DMS79 treated with DMSO at 0.1 percent for 48 hours (cell line): ENCODE measurements at places on chromosomes 12 and 14.
A peak's percentile ranks its signal among the peaks of the same experiment; 100 is the strongest.

GRCh38 chr12:43728117-43728516, 30.5 kb downstream of the PUS7L start:
- no peak for DNase-seq

- DNase-seq = no peak
Measured at GRCh38 chr14:21933681-21934080, 260.1 kb upstream of the OR4E1 start.

DNA sequence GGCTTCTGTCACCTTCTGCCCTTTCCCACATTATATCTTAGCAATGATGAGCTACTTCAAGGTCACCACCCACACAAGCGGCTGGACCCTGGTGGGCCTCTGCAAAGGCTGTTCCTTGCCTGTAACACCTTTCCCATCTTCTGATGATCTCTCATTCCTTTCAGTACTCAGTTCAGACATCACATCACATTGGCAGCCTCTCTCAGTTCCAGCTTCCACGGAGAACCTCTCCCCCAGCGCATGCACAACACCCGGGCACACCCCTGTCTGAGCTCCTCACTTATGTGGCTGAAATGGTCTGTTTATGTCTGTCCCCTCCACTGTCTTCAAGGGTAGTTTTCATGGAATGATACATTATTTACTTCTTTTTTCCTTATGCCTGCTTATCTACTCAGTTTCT, 6.5 kb upstream of the NID2 start:
- no peak for DNase-seq

DNA sequence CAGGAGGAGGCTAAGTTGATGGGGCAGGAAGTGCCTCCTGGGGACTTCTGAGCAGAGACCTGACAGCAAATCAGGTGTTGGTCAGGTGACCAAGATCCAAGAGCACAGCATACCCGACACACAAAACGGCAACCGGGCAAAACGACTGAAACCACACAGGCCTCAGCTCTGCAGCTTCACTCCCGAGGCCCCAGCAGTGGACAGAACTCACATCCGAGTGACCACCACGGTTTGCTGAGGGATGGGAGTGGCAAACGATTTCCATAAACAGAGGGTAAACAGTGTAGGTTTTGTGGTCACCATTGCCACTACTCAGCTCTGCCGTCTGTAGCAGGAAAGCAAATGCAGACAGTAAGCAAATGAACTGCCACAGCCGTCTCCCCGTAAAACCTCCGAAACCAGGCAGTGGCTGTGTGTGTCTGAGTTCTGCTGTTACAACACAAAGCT, 14.4 kb downstream of the CHFR start:
- DNase-seq = no peak

DNA sequence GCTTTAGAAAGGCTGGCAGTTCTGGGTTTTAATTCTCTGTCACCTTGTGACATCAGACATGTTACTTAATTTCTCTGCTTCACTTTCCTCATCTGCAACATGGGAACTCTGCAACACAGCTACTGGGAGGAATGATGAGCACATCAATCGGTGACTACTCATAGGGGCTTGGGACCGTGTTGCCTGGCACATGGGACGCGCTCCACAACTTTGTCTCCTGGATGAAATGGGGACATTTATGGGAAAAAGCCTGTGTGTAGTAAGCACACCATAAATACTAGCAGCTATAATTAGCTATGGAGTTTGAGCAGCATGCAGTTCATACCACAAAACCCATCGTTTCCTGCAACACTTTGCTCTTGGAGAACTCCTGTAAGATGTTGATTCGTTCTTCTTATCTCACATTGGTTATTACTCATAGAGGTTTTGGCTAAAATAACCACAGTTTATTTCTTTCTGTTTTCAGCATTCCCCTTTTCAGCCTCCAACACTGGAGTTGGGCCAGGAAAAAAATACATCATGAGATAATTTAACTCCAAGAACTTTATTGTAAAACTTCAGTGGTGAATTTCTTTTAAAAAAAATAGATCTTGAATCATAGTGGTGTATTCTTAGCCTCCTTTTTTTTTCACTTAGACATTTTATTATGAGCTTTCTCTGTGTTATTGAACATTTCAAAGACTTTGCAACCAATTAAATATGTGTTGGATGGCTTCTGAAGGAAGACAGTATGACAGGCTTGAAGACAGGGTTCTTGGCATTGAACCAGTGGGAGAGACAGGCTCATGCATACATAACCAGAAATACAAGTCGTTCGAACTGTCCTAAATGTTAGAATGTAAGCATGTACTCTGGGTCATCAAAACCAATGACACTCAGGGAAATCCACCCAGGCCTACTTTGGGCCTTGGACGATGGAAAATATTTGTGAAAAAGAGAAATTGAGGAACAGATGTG, 72.7 kb downstream of the RIN3 start:
- no peak for DNase-seq

DNA sequence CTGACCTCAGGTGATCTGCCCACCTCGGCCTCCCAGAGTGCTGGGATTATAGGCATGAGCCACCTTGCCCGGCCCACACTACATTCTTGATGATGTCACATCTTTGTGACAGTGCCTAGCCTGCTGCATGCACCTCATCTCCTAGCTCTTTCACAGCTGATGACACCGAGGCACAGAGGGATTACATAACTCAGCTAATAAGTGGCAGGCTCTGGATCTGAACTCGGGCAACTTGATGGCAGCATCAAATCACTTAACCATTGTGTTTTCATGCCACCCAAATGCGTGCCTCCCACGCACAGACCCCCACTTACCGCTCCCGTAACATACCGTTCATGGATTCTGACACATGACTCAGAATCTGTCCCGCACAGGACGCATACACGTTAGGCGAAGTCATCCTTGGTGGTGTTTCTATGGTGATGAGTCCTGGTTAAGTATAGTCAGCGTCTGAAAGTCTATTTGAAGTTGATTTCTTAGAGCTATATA, 7.4 kb downstream of the TMEM120B start:
- DNase-seq = no peak

DNA sequence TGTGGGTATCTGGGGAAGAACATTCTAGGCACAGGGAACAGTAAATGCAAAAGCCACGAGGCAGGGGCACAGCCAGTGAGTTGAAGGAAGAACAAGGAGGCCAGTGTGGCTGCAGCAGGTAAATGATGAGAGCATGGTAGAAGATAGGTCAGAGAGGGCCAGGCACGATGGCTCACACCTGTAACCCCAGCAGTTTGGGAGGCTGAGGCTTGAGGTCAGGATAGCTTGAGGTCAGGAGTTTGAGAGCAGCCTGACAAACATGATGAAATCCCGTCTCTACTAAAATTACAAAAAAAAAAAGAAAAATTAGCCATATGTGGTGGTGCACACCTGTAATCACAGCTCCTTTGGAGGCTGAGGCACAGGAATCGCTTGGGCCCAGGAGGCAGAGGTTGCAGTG, 86.7 kb upstream of the ESRRB start:
- no peak for DNase-seq

GRCh38 chr12:22340143-22340542, 5.6 kb upstream of the ST8SIA1 start:
- DNase-seq = no peak

- no peak for DNase-seq
Measured at GRCh38 chr12:120314220-120314619, 12.1 kb downstream of the SIRT4 start.

DNA sequence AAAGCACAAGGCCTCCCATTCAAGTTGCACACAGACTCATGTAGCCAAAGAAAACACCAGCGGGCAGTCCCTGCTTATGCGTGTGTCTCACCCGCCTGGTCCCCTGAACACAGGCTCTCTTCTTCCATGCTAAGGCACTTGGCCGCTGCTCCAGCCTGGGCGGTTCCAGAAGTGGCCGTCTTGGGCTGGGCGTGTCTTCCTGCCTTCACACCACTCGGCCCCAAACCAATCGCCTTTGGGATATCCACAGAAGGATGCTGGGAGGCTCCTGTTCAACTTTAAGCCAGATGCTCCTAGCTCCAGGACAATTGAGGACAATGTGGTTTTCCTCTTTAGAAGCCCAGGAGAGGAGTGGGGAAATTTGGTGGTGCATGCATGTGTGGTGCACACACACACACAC, 2.2 kb downstream of the SCARB1 start:
- no peak for DNase-seq

DNA sequence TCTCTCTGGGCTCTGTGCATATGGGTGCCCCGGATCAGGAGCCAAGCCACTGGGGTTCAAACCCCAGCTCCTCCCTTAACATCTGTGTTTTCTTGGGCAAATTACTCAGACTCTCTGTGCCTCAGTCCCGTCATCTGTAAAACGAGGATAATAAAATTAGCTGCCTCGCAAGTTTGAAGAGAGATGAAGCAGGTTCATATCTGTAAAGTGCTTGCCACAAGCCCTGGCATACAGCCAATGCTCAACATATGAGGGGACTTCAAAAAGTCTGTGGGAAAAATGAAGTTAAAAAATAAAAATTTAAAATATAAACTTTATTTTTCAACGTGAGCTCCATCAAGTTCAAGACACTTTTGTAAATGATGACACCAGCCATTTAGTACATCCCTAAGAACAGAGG, 276.7 kb downstream of the FOXN3 start:
- peak; percentile 26 for DNase-seq

DNA sequence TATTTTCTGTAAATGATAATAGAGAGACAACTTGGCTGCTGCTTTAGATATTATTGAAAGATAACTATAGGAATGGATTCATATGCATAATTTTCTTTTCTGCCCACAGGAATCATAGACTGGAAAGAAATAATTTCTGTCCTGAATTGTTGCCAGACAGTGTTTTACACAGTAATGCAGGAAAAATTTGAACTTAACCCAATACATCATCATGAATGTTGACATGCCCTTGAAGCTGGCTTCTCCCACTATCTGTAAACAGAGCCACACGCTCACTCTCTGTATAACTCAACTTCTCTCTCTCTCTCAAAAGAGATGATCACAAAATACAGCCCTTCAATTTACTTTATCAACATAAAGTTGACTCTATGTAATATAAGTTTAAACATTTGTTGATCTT, 56.6 kb downstream of the PAX9 start:
- no peak for DNase-seq

GRCh38 chr12:108732489-108733229, 1.3 kb upstream of the CORO1C start:
- no peak for DNase-seq

DNA sequence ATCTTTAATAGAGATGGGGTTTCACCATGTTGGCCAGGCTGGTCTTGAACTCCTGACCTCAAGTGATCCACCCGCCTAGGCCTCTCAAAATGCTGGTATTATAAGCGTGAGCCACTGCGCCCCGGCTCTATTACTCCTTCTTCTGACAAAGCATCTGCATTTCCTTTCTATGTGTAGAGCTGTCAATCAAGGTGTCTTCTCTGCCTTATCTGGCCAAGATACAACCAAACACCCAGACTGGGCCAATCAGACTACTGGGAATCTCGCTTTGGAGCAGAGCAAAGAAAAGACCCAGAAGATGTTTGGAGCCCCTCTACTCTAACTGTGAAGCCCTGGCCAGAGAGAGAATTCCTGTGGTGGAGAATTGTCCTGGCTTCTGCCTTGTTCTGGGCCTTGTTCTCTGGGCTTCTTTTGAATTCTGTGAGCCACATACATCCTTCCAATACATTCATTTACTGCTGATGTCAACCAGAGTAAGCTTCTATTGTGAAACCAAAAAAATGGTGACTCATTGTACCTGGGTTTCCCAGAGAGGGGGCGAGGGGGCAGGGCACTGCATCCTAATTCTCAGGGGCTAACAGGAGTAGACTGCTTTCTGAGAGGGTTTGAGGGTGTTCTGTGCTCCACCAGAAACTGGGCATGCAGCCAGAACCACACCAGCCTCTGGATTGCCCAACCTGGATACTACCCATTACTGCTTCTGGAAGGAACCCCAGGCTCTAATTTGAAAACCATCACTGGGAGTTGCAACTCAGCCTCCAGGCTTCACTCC, 18.8 kb upstream of the FLVCR2 start:
- peak; percentile 84 for DNase-seq

DNA sequence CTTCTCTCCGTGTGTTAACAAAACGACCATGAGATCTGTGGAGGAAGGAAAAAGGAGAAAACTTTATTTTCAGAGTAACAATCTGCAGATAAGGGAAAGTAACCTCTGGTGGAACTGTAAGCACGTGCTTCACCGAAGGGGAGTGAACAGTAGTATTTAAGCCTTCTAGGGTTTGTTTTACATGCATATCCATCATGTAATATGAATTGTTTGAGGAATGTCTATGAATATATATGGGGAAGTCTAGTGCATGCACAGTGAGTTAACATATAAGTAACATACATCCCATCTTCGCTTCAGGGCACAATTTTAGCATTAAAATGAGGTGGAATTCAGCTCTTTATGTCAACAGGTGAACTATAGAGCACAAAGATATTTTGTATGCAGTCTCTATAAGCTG, 101.1 kb downstream of the FUT8 start:
- no peak for DNase-seq

DNA sequence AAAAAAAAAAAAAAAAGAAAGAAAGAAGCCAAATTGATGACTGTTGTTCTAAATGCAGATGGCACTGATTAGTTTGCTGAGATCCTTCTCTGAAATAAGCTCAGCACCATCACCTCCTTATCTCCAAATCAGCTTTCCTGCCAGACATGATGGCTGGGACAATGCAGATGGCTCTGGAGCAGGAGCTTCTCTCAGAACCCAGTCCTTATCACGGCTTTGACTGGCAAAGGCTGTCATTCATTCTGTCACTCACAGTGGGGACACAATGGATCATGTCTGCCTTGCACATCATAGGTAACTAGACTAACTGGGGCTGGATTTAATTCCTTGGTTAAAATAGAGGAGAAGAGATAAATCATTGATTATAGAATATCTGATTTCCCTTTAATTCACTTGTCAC, 146.3 kb downstream of the PDZRN4 start:
- DNase-seq = no peak

DNA sequence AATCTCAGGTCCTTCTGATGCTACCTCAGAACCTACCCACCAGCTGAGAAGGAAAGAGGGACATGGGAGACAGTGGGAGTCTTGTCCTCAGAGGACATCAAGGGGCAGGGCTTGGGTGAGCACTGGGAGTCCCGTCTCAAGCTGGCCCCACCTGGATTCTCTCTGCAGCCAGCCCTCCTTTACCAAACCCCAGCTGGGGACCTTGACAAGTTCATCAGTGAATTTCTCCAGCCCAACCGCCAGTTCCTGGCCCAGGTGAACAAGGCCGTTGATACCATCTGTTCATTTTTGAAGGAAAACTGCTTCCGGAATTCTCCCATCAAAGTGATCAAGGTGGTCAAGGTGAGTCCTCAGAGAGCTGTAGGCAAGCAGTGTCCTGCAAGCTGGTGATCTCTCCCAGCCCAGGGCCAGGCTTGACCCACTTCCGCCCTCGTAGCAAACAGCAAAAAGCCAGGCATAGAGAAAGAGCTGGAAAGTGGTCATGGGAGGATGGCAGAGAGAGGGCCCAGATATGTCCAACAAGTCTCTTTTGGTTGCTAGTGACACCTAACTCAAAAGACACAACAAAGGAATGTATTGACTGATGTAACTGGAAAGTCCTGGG, 14.2 kb upstream of the OAS2 start:
- no peak for DNase-seq

GRCh38 chr12:104833756-104834155, 124.3 kb downstream of the SLC41A2 start:
- DNase-seq = no peak
